ENCODE measurements at places on chromosomes 4 and X.

GRCh38 chr4:53233114-53233795 is 132.6 kb downstream of the SCFD2 start:
- DNase-seq = no peak

DNA sequence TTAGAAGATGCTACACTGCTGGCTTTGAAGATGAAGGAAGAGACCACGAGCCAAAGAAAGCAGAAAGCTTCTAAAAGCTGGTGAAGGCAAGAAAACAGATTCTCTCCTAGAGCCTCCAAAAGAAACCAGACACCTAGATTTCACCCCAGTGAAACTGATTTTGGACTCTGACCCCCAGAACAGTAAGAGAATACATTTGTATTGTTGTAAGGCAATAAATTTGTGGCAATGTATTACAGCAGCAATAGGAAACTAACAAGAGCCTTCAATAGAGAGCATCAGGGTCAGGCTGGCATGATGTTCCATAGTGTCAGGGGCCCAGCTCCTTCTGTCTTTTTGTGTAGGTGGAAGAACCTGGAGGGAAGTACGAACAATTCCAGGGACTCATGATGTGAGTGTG is 6.0 kb upstream of the TEC start:
- DNase-seq = no peak

DNA sequence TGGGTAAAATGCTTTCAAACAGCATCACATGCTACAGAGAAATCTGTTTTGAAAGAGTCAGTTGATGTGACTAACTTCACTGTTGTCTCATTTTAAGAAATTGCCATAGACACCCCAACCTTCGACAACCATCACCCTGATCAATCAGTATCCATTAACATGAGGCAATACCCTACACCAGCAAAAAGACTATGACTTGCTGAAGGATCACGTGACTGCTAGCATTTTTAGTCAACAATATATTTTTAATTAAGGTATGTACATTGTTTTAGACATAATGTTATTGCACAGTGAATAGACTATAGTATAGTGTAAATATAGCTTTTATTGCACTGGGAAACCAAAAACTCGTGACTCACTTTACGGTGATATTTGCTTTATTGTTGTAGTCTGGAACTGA is 200.0 kb upstream of the ARHGAP24 start:
- no peak for DNase-seq

DNA sequence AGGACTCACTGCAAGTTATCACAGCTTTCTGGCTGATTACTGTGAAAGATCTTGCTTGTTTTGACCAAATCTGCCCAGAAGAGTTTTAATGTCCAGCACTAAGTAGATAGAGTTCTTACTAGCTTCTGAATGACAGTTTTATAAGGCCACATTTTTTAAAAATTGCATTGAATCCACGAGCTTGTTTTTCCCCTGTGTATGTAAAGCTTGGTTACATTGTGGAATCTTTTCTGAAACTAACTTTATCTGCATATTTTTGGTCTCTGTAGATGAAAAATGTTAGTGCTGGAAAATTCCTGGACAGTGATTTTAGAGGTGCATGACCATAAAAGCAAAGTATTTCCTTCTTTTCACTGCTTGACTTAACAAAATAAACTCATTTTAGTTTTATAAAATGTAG is 650.3 kb upstream of the FAM241A start:
- no peak for DNase-seq

GRCh38 chr4:6926081-6926480 is 16.5 kb downstream of the TBC1D14 start:
- DNase-seq = no peak

GRCh38 chr4:2924765-2925301 is 38.4 kb downstream of the NOP14 start:
- DNase-seq = no peak

DNA sequence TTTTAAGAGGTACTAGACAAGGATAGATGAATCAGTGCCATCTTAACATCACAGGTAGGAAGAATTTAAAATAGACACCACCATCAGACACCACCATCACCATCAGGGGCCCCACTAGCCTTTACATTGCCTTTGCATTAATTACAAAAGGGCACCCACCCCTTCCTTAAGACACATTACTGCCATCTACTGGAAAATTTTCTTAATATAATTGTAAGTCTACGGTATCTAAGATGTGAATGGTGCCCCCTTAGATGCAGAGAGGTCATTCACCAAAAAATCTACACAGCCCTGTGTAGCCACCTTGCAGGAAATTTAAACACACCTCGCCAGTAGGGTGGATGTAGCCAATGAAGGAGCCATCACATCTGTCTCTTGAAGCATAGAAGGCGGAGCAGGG is 184.1 kb downstream of the MID1IP1 start:
- DNase-seq = no peak

DNA sequence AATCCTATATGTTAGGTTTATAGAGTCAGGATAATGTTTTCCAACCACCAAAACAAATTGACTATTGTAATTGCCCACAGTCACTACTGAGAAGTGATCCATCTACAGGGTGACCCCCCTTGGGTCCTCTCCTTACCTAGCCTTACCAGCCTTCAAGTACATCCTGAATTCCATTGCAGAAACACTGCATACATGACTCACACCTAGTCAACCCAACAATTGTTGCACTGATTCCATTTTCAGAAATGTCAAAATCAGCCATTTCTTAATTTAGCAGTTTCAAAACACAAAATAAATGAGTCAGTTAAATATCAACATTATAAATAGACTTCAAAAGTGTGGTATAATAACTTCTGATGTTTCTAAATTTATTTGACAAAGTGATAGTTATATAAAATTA is 106.3 kb upstream of the TNIP3 start:
- no peak for DNase-seq

GRCh38 chrX:9532349-9532748 is 67.5 kb downstream of the TBL1X start:
- no peak for DNase-seq

DNA sequence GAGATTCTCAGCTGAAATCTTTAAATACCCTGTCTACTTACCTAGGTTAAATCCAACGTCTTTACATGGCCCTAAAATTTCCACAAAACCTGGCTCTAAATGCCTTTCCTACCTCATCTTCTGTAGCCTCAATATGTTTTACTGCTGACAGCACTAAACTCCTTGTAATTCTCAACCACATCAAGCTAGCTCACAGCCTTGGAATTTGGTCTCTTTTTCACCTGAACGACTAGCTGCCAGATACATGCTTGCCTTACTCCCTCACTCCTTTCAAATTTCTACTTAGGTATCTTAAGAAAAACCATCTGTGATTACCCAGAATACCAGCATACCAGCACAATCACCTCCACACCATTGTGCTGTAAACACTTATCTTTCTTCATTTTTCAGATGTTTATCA is 635.6 kb upstream of the PCDH10 start:
- no peak for DNase-seq

GRCh38 chr4:7760706-7761105 is 179.0 kb downstream of the AFAP1 start:
- no peak for DNase-seq

DNA sequence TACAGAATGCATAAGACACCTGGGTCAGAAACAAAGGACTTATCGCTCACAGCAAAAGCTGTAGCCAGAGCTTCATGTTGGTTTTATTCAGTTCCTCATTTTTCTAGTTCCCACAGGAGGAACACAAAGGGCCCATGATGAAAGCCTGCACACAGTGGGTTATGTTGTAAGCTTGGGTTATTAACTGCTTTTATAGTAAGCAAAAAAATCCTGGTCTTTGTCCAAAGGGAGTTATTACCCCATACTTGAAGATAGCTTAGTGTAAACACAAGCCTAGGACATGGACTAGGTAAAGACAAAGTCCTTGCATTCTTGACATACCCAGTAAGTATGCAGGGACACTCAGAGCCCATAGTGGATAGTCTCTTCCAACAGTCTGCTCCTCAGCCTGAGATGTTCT is 11.7 kb downstream of the BBS12 start:
- DNase-seq = no peak

DNA sequence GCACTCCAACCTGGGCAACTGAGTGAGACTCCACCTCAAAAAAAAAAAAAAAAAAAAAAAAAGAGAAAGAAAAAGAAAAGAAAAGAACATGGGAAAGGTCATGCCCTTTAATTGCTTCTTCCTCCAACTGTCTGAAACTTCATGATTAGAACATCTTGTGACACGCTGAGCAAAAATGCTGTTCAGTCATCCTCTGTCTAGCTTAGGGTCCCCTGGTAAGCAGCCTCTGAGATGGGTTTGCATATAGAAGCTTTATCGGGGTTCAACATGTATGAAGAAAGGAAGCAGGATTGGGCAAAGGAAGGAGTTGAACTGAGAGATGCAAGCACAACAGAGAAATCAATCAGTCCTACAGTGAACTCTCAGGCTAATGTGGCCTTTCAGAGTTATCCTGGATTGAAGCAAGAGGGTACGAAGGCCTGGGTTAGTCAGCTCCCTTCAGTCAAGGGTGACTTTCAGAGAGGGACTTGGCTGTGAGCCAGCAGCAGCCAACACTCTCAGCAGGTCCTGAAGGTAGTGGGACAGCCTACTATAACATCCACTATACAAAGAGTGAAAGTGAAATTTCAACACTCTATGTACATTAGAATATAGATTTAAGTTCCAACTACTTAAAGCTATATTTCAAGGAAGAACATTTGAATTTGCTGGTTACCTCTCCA is 11.4 kb downstream of the MAOB start:
- no peak for DNase-seq

DNA sequence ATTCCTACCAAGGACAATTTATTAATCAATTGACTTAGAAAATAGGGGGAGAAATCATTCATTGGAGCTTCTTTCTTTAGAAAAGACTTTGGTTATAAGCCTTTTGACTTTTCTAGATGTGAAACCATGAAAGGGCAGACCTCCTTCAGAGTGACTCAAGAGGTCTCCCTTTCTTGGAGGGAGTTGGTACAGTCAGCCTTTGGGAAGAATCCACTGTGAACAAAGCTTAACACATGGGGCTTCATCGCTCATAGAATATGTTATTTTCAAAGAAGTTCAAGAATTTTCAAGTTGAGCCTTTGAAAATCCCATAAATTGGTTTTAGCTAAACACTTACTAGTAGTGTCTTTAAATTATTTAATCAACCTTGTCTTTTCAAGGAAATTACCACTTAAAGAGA is 28.0 kb downstream of the RIPPLY1 start:
- DNase-seq = no peak

DNA sequence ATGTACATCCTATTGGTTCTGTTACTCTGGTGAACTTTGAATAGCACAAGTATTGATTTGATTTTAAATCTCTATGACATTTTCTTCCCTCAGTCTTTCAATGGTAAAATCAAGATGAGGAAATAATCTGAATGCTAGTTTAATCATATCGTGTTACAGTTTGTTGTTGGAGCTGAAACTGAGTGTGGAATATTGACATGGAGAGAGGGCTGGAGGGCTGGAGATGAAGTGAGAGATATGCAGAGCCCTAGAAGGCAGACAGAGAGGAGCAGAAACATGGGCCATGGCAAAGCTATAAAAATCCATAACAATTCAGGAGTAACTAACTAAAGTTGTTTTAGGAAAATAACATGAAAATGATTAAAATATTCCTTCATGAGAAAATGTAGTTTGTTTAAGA is 141.1 kb downstream of the BANK1 start:
- DNase-seq = no peak

DNA sequence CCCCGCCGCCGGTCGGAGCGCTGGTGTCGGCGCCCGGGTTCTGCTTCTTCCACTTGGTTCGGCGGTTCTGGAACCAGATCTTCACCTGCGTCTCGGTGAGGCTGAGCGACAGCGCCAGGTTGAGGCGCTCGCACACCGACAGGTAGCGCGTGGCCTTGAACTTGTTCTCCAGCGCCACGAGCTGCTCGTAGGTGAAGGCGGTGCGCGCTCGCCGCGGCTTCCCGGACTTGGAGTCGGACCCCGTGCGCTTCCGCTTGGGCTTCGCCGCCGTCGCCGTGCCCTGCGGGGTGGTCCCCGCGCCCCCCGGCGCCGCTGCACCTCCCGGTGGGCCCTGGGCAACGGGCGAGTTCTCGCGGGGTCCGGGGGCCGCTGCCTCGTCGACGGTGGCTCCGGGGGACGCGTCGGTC is 3.1 kb downstream of the NKX1-1 start:
- DNase-seq = no peak

Data from activated naive CD8-positive, alpha-beta T cell treated with anti-CD3 and anti-CD28 coated beads, Interleukin-2, amount 50 U/mL, for 16 hours (primary cell).